ENCODE measurements at places on chromosomes 4 and X.

DNA sequence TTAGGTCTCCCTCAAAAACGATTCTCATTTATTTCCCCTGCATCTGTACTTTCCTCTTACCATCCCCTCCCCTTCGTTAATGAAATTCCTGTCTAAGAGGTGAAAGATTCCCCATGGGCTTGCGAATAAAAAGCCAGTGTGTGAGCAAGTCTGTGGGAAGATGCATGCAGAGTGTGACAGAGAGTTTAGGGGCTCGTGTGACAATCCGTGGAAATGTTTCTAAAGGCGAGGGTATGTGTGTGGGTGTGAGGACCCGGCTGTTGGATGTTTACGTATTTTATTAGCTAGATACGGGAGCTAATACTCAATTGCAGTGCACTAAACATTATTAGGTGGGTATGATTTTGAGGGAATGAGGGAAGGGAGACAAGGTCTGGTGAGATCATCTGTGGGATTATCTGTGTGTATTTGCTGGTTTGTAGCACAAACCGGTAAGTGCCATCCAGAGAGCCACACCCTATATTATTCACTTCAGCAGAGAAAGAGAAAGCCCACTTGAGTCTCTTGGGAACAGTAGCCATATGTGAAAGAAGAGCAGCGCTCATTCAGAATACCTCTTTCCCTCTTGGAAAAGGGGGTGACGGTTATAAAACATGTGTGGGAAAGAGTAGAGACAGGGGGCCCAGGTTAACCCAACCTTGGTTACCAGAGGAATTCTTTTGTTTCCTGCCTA lies 893 bp upstream of the HOPX start:
- no peak for DNase-seq

- DNase-seq = no peak
Measured at GRCh38 chr4:10728016-10728415, 43.4 kb upstream of the CLNK start.

- DNase-seq = no peak
Measured at GRCh38 chrX:134025986-134026545, 40.7 kb upstream of the GPC3 start.

GRCh38 chr4:118972167-118972566 lies 83.5 kb downstream of the SYNPO2 start:
- DNase-seq = no peak

- no peak for DNase-seq
Measured at GRCh38 chr4:1532549-1533395, 126.5 kb upstream of the NKX1-1 start.

DNA sequence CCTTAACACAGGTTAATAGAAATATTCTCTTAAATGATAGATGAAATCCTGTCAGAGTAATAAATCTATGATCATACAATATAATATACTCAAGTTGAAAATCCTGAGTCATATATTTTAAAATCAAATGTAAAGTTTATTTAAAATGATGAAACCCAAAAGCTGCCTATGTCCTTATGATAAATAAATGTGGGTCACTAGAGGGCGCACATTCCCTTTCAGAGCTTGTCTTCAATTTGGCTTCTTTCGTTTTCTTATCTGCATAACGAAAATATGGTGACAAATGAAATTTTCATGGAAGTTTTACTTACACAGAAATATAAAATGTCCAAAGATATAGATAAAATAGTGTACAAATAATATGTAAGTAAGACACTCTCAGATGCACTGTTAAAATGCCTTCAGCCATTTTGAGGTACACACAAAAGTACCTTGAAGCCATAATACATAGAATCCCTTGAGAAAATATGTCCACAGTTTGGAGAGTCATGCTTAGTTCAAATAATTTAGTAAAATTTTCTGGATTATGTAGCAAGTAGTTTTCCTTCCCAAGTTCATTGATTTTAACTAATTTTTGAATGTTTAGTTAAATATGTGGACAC lies 680.4 kb downstream of the DMD start:
- DNase-seq = no peak

DNA sequence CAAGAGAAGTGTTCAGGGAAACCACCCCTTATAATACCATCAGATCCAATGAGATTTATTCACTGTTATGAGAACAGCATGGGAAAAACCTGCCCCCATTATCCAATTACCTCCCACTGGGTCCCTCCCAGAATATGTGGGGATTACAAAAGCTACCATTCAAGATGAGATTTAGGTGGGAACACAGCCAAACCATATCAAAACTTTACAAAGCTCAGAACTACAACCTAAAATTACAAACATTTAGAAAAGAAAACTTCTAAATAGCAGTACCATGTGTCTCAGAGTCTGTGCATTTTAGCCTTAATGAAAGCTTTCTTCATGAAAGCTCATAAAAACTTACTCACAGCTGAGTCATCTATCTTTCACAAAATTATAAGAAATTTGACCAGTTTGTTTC lies 1442.8 kb upstream of the PCDH7 start:
- DNase-seq = no peak

GRCh38 chr4:48137846-48138245 lies 3.8 kb upstream of the TXK start:
- no peak for DNase-seq

DNA sequence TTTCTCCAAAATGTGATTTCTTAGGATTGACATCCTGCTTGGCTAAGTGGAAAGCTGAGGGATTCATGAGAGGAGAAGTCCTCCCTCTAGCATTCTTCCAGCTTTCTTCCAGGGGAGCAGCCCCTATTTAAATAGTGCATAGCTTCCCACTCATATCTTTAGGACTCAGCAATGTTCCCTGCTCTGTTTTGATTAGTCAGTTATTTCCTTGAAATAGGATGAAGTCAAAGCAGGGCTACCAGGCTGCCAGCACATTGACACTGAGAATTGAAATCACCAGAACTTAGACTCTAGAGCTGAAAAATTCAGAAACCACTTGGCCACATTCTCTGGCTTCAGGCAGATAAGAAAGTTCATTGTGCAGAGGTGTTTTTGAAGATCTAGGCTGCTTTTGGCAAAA lies 74.7 kb upstream of the SMAD1 start:
- no peak for DNase-seq

DNA sequence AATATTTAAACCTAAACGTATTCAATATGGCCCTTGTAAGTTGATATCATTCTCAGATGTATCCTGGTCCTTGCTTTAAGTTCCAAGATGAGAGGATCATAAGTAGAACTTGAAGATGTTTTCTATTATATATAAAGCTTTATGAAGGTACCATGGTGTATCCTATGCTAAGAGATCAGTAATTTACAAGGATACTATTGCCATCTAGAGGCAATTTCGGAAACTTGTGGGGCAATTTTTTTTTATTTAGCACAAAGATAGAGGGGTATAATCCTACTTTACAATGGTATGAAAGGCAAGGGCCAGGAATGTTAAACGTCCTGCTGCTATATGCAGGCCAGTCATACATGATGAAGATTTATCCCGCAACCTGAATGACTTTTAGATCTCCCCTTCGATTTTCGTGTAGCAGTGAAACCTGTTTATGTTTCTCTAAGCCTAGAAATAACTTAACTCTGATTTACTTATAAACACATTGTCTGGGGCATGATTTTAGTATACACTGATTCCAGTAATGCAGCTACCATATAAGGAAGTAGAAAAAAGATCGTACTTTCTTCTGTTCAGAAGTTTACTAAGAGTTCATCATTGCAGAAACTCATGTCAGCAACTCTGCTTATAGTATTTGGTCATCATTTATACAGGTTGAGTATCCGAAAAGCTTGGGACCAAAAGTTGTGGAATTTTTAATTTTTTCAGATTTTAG lies 2.6 kb downstream of the SLC25A31 start:
- DNase-seq = peak; percentile 20

- no peak for DNase-seq
Measured at GRCh38 chr4:81218206-81218605, 3.2 kb upstream of the PRKG2 start.

DNA sequence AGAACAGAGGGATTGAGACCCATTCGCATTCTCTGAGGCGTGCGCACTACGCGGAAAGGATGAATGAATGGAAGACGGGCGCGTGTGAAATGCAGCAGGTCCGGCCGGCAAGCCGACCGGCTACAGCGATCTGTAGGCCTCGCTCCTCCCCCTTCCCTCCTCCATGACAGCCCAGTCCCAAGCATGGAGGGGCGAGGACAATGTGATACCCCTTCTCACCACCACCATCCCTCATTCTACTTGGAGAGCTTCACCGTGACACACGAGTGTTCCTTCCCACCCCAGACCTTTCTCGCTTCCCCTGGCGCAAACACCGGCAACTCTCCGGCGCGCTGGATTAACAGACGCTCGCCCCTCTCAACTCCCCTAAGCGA lies 815 bp downstream of the EIF4E start:
- no peak for DNase-seq

DNA sequence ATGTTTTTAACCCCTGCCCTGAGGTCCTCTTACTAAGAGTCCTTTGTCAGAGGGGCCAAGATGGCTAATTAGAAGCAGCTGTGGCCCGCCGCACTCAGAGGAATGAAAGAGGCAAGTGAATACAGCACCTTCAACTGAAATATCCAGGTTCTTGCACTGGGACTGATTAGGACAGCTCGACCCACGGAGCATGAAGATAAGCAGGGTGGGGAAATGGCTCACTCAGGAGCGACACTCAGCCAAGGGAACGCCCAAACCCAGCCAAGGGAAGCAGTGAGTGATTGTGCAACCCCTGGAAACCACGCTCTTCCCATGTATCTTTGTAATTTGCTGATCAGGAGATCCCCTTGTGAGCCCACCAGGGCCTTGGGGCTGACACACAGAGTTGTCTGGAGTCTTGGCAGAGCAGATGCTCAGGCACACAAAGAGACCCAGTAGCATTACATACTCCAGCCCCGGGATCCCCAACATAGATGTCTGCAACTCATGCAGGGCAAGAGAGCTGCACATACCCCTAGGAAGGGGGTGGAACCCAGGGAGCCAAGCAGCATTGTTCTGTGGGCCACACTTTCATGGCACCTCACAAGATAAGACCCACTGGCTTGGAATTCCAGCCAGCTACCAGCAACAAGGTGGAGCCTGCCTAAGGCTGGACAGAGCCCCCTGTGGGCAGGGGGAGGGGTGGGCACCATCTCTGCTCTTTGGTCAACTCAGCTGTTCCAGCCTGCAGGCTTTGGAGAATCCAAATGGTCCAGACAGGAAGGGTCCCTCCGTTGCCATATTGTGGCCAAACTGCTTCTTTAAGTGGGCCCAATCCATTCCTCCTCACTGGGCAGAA lies 23.3 kb downstream of the F8A3 start:
- DNase-seq = no peak

DNA sequence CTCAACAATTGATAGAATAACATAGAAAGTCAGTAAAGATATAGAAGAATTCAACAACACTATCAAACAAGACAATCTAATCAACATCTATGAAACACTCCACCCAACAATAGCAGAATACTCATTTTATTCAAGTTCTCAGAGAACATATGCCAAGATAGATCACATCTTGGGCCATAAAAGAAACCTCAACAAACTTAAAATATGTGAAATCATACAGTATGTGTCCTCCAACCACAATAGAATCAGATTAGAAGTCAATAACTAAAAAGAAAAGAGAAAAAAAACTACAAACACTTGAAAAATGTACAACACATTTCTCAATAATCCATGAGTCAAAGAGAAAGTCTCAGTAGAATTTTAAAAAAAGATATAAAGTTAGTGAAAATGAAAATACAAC lies 78.6 kb upstream of the LDB2 start:
- no peak for DNase-seq

GRCh38 chrX:139850968-139851367 lies 81.9 kb downstream of the ATP11C start:
- DNase-seq = no peak
